Activated naive CD8-positive, alpha-beta T cell treated with anti-CD3 and anti-CD28 coated beads, Interleukin-2, amount 50 U/mL, for 16 hours (primary cell): ENCODE measurements at places on chromosomes 2 and 18.

DNA sequence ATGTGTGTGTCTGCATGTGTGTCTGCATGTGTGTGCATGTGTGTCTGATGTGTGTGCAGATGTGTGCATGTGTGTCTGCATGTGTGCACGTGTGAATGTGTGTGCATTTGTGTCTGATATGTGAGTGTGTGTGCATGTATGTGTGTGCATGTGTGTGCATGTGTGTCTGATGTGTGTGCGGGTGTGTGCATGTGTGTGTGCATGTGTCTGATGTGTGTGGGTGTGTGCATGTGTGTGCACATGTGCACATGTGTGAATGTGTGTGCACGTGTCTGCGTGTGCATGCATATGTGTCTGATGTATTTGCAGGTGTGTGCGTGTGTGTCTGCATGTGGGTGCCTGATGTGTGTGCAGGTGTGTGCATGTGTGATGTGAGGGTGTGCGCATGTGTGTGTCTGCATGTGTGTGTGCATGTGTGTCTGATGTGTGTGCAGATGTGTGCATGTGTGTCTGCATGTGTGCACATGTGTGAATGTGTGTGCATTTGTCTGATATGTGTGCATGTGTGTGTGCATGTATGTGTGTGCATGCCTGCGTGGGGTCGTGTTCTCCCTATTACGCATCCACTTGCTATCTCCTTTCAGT is 470.1 kb upstream of the HS6ST1 start:
- DNase-seq = no peak

GRCh38 chr2:19838616-19839015 is 63.2 kb downstream of the TTC32 start:
- no peak for DNase-seq

DNA sequence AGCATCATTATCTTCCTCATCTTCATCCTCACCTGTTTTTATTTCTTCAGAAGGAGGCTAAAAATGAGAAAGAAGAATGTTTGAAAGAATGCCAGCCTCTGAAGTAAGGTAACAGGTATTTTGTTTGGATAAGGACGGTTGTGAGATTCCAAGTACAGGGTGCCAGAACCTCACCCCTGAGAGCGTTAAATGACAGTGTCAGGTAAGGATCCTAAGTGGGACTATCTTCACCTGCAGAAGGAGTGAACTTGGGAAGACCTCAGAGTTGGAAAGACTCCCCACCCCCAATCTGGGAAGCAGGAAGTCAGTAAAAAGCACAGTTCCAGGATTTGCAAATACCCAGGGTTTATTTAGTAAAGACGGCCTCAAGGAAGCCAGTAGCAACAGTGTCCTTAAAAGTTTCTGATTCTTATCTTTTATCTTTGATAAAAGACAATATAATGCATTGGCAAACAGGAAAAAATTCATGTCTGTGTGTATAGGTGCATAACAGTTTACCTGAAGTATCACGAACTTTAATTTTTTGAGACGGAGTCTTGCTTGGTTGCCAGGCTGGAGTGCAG is 52.3 kb downstream of the THOC1 start:
- DNase-seq = no peak

GRCh38 chr18:35114305-35114704 is 73.1 kb downstream of the MAPRE2 start:
- no peak for DNase-seq
